ENCODE measurements at places on chromosomes 6 and 20. TPM values are rescaled to one million over a fixed set of nuclear protein-coding genes. Genes with fewer than 3 reads are reported as not detected.

GRCh38 chr6:31116661-31117385, 2.2 kb downstream of the PSORS1C1 start:
- DNase-seq = no peak

DNA sequence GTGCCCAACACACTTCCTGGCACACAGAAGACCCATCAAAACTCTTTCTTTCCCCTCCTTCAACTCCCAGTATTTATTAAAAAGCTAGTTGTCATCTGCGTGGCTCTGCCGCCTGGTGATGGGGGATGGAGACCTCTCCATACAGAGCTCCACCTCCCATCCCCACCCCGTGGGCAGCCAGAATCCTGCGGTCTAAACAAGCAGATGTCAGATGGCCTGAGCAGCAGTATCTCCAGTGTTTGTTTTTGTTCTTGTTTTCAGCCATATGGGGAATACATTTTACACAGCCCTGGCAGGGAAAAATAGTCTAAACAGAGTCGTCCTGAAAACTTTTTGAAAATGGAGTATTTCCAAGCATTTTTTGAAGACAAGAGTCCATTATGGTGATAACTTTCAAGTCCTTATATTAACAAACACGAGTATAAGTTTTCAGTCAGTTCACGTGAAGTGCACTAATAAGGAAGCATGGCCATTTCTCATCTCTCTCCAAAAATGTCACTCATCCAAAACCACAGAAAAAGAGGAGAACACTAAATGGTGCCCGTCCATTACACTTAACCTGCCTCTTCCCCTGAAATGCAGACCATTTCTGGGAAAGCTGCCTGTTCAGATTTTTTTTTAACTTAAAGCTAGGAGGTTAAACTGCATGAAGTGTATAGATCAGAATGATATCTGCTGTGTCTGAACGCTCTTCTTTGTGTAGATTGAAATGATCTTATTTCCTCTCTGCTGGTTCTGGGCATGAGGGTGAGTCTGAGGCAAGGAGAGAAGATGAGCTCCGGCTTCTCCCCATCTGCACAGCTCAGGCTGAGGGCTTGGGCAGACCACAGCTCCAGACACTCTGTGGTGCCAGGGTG, 91.0 kb downstream of the TCP11 start:
- no peak for DNase-seq

DNA sequence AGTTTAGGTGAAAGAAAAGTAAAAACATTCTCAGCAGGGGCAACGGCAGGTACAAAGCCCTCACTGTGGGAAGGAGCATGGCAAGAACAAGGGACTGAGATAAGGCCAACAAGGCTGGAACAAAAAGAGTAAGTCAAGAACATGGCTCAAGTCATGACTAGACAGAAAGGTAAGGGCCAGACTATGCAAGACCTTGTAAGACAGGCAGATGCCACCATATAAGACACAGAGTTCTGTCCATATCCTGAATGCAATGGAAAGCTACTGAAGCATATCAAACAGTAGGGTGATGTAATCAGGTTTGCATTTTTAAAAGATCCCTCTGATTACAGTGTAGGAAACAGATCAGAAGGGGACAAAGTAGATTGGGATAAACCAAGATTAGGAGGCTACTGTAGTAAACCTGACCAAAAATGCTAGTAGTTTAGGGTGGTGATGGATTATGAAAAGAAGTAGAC, 5.5 kb downstream of the REV3L start:
- no peak for DNase-seq

GRCh38 chr6:17905611-17906592, 81.5 kb downstream of the KIF13A start:
- DNase-seq = no peak

- DNase-seq = no peak
Observed at GRCh38 chr6:121794630-121795029, 359.2 kb downstream of the GJA1 start.

DNA sequence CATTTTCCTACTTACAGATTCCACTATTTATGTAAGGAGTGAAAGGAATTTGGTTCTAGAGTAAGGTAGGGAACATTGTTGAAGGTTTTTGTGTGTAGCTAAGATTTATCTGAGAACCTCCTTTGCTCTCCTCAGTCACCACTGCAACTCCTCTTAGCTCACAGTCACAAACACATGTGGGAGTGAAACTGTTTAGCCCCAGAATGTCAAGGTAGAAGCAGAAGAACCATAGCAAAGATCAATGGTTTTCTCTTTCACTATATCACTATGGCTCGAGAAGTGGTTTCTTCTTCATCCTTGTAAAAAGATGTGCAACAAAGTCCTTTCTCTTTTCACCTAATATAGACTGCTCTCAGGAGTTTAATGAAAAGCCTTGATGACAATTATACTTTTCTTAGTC, 6.5 kb upstream of the DEFB112 start:
- DNase-seq = no peak

DNA sequence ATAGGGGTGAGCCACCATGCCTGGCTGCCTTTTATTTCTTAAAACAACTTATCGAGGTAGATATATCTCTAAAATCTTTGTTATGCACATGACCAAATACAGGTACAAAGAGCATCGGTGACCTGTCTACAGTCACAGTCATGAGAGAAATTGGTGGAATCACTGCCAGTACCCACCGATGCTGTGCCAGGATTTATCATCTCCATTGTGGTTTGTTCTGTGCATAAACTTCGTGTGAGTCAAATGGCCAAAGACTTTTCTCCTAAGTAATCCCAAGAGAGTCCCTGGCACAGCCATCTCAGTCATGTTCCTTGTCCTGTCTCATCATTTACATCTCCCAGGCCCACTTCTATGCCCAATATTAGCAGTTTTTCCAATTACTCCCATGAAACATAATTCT, 9.0 kb downstream of the GSTA3 start:
- DNase-seq = no peak

GRCh38 chr6:136745300-136745699, 47.0 kb downstream of the MAP3K5 start:
- no peak for DNase-seq

GRCh38 chr6:27604986-27605385, 132.1 kb upstream of the ZNF184 start:
- DNase-seq = no peak

DNA sequence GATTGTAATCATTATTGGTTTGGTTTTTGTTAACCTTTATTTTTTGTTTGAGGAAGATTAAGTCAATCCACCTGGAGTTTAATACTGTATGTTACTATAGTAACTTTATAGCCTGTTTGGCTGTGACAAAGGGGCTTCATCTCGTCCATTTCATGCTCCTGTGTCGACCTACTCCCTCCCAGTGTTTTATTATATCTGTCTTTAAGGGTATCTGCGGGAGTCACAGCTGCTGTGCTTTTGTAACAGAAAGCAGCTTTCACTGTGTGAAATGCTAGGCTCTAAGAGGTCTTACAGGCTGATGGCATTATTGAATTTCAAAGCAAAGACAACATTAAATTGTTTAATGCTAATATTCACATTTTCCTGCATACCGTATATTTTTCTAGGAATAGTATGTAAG, 698.0 kb upstream of the POU3F2 start:
- DNase-seq = no peak

The OXT gene
- total RNA-seq = not detected

The OR2H2 gene
- not detected for total RNA-seq

The MTFR2 gene
- total RNA-seq = 0.57 TPM

The SLPI gene
- 109 TPM for total RNA-seq

Data from esophagus muscularis mucosa (tissue), 4 donors.